ENCODE measurements at places on chromosomes 7 and 10. TPM values are rescaled to one million over a fixed set of nuclear protein-coding genes. Genes with fewer than 3 reads are reported as not detected.

- DNase-seq: no peak
These were observed 73.4 kb downstream of the CPED1 start for GRCh38 chr7:121061677-121062582.

GRCh38 chr10:58642916-58643428 lies 130.3 kb downstream of the BICC1 start:
- no peak for DNase-seq

DNA sequence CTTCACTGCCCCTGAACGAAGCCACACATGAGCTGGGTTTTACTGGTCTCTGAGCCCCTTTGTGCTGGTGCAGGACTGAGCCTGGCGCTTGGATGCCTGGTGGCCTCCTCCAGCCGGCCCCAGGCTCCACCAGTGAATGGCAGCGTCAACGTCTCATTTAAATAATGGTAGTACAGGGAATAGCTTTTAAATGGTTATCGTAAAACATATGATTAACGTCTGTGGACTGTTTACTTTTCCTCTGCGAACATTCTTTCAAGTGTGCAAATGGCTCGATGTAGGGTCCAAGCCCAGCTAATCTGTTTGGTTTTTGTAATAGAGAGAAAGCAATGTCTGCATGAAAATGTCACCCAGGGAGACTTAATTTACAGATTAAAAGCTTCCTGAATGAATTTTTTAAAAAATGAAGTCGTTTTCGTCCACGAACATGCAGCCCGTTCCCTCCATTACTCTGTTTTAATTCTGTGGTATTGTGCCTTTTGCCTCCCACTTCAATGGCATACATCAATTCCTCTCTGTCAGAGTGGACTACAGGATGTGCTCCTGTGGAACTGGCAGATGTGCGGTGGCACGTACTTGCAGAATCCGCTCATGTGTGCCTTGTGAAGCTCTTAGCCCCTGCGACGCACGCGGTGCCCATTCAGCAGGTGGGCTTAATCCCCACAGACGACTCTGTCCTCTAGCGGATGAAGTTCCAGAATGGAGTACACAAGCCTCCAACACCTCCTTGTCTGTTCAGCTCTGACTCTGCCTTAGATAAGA lies 192.7 kb downstream of the TCF7L2 start:
- no peak for DNase-seq

DNA sequence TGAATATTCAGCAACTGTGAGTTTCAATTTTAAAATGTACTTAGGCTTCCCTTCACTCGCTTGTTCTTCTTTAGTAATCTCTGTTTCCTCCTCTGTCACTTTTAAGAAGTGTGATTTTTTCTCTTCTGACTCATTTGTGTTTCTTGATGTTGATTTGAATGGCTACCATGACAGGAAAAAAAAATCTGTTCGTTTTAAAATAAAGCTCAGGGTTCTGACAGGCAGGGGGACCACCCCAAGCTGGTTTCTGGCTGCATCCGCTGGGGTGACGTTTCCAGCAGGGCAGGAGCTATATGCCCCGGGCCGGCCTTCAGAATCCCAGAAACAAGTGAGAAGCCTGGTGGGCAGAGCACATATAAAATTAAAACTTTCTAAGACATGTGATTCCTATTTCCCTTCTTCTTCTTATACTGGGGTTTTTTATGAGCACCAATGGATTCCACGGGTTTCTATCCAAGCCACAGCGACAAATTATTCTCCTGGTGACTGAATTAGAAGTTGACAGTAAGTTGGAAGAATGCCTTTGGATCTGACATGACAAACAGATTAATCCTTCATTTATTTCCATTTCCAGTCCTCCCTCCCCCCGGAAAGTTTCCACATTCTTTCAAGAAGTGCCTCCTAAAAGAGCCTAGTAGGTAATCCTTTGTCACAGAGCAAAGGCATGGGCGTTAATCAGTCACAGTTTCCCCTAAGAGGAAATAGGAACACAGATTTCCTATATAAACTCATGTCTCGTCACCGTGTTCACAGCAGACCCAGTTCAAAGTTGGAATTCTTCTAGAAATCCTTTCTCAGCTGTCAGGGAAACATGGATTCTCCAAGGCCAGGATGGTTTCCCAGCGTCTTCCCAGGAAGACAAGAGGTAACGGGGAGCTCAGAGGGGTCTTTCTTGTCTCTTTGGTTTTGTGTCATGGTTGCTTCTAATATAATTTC lies 79.9 kb downstream of the PTPRE start:
- no peak for DNase-seq

DNA sequence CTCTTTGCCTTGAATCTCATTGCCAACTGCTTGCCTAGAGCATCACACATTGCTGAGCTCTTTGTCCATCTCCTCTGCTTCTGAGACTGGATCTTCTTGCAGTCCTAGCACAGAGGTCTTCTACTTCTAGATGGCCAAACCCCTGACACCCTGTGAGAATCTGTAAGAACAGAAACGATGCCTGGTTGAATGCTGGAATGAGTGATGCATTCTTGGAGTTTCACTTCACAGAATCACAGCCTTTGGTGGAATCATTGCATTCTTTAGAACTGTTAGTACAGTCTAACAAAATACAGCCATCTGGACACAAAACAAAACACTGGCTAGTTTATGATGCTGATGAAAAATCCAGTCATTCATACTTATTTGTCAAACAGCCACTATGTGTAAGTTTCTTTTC lies 141.7 kb upstream of the ITGB1 start:
- DNase-seq: no peak

DNA sequence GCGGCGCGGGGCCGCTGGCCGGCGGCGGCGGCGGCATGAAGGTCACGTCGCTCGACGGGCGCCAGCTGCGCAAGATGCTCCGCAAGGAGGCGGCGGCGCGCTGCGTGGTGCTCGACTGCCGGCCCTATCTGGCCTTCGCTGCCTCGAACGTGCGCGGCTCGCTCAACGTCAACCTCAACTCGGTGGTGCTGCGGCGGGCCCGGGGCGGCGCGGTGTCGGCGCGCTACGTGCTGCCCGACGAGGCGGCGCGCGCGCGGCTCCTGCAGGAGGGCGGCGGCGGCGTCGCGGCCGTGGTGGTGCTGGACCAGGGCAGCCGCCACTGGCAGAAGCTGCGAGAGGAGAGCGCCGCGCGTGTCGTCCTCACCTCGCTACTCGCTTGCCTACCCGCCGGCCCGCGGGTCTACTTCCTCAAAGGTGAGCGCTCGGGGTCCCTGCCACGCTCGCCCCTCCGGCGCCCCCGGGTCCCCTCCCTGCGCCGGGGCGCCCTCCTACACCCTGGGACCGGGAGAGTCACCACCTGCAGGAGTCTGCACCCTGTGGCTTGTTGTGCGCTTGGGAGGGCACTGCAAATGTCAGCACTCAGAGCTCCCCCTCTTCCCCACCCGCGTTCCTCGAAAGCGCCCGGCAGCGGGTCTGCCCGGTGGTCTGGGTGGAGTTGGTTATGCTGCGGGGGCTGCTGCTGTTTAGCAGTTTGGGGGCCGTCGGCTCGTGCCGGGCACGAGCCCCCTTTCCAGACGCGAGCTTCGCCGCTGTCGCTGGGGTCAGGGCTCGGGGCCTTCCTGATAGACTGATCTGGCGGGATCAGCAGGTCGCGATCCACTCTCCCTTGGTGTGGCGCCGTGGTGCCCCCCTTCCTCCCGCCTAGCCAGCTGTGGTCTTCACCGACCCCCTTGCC lies 627 bp downstream of the DUSP5 start:
- DNase-seq: no peak

GRCh38 chr7:1243964-1244416 lies 11.3 kb downstream of the UNCX start:
- no peak for DNase-seq

GRCh38 chr7:111266613-111267012 lies 175.7 kb downstream of the LRRN3 start:
- DNase-seq: no peak

GRCh38 chr7:151550656-151551286 lies 31.1 kb upstream of the RHEB start:
- DNase-seq: no peak

- DNase-seq: no peak
These were observed 943 bp upstream of the SLC18A2 start for GRCh38 chr10:117239721-117240620.

GRCh38 chr10:100551738-100552137 lies 16.0 kb downstream of the HIF1AN start:
- DNase-seq: no peak

GRCh38 chr7:22357311-22358175 lies 589 bp upstream of the RAPGEF5 start:
- DNase-seq: no peak

GRCh38 chr10:131959841-131960240 lies 21.9 kb downstream of the BNIP3 start:
- DNase-seq: no peak

The PMS2 gene
- 12.0 TPM for polyA plus RNA-seq

The PTER gene
- 5.6 TPM for polyA plus RNA-seq

The RGR gene
- 31.2 TPM for polyA plus RNA-seq

The ABCB4 gene
- polyA plus RNA-seq: 0.50 TPM

The PPP1R3C gene
- polyA plus RNA-seq: 124 TPM

The TMEM213 gene
- 0.10 TPM for polyA plus RNA-seq

The SFRP5 gene
- 2.3 TPM for polyA plus RNA-seq

The SPACDR gene
- polyA plus RNA-seq: 1.3 TPM

The TFPI2 gene
- not detected for polyA plus RNA-seq

The FGL2 gene
- polyA plus RNA-seq: 23.9 TPM

The PLEKHS1 gene
- polyA plus RNA-seq: not detected

The WNT16 gene
- not detected for polyA plus RNA-seq

The LANCL2 gene
- polyA plus RNA-seq: 18.8 TPM

The DYDC2 gene
- polyA plus RNA-seq: not detected
